ENCODE measurements at places on chromosomes 12 and 14.

GRCh38 chr14:100800041-100800440 lies 25.9 kb upstream of the MEG3 start:
- no peak for DNase-seq

DNA sequence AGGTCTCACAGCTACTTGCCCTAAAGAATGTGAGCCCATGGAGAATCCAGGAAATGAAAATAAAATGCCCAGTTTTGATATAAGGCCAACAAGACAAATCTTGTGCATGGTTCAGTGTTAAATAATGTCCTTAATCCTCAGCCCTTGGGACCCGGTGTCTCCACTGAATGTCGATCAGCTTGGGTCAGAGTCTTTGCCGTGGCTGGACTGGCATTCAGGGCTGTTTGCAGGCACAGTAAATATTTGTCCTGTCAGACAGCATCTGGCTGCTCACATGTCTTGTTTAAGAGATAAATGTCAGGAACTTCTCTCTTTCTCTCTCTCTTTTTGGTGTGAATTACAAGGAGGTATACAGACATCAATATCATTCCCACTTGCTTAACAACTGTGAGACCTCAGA lies 452.5 kb downstream of the FUT8 start:
- no peak for DNase-seq

GRCh38 chr14:66254038-66254437 lies 232.1 kb upstream of the CCDC196 start:
- no peak for DNase-seq

GRCh38 chr14:50044042-50044651 lies 72.2 kb downstream of the VCPKMT start:
- DNase-seq, result no peak

- DNase-seq, result no peak
These were observed 4.2 kb downstream of the ARHGAP9 start for GRCh38 chr12:57475271-57476161.

DNA sequence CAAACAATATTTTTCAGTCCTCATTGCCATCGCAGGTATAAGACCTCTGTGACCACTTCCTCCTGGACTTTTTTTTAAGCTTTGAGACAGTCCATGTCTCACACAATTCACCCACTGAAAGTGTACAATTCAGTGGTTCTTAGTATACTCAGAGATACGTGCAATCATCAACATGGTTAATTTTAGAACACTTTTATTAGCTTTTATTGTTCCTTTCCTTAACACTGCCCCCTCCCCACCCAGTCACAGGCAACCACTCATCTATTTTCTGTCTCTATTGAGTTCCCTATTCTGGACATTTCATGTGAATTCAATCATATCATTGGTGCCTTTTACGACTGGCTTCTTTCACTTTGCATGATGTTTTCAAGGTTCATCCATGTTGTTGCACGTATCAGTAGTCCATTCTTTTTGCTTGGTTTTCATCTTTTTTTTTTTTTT lies 16.2 kb downstream of the NCKAP5L start:
- no peak for DNase-seq

GRCh38 chr12:9897535-9897934 lies 16.2 kb downstream of the KLRF2 start:
- no peak for DNase-seq

GRCh38 chr14:46147024-46147423 lies 504.6 kb downstream of the RPL10L start:
- no peak for DNase-seq

DNA sequence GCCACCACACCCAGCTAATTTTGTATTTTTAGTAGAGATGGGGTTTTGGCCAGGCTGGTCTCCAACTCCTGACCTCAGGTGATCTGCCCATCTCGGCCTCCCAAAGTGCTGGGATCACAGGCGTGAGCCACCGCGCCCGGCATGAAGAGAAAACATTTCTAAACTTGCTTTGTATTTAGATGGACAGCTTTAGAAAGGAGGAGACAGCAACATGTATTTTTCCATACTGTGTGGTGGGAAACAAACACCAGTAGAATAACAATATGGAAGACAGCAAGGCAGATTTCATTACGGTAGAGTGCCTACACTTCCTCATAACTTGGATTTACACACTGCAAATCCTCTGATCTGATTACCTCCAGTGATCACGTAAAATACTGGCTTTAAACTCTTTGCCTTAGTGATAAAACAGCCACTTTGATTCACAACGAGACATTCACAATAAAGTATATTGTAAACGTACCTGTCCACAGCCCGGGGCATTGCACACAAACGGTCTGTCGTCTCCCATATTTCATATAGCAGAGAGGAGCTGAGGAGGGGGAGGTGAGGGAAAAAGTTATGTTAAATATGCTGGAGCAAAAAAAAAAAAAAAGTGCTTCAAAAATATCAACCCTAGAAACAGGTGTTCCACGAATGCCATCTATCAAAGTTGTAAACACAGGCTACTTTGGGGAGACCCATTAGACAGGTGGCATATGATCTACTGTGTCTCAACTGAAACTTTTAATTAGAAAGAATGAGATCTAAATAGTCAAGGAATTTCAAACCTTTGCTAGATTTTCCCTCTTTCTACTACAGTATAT lies 25.5 kb downstream of the ATF7 start:
- no peak for DNase-seq

- no peak for DNase-seq
These were observed 85.1 kb downstream of the DIP2B start for GRCh38 chr12:50589650-50590435.

DNA sequence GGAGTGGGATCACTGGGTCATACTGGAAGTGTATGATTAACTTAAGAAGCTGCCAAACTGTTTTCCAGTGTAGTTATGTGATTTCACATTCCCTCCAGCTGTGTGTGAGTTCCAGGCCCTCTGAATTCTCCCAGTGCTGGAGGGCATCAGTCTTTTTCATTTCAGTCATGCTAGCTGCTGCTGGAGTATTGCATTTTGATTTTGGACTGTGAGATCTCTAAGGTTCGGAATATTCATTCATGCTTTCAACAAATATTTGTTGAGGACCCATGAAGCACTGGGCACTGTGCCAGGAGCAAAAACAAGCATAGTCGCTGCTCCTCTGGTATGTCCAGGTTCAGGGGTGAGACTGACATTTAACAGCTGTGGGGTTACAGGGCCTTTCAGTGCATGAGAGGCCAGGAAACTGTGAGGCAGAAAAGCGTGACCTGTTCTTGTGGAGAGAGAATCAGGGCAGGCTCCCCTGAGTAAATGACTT lies 133.2 kb downstream of the SCARB1 start:
- DNase-seq, result no peak

GRCh38 chr14:34722723-34723545 lies 8.5 kb upstream of the CFL2 start:
- DNase-seq, result no peak

- DNase-seq, result no peak
These were observed 390.7 kb downstream of the SYT1 start for GRCh38 chr12:79255288-79255687.

DNA sequence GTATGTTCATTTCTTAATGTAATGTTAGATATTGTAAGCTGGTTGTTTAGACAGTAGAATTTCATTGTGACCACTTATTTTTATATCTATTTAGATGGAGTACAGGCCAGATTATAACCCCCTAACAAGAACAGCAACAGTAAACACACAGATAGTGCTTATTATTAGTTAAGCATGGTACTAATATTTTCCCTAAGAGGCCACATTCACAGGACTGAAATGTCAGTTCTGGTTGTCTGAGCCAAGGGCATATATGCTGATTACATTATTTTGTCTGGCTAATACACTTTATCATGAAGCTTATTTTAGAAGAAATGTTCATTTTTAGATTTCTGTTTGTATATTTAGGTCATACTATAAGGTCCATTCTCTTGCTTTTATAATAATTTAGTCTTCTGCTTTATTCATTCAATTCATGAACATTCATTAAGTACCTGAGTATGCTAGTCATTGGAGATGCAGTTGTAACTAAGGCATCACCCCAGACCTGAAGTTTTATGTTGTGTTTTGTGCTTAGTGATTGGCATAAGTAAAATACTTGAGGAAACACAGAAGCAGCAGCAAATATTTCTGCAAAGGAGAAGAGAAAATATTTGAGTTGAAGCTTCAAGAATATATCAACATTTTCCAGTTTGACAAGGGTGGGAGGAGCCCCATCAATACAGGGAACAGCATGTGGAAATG lies 413.7 kb downstream of the RAD51B start:
- DNase-seq, result no peak

DNA sequence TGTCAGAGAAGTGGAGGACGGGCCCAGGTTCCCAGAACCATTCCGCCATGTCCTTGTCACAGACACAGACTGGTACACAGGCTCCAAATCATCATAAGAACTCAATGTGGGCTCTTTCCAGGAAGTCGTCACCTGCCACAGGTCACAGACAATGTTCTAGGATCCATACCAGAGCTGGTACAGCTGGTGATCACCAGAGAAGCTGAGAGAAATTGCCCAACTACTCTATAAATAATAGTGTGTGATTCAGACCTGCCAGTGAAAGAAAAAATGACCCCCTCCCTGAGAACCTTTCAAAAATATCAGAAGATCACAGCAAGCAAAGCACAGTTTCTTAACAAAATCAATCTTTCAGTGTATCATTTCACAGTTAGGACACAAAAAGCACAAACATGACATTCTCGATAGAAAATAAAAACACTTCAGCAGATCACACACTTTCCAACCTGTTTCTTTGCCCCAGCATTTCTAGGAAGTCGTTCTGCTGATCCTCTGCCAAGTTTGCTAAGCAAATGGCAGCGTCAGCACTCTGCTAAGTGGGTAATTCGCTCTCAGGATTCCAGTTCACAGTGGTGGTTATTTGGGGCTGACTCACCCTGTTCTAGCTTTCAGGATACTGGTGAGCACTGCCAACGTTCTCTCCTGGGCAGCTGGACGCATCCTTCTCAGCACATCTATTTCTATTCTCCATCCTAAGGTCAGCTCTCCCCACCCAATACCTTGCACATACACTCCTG lies 223.3 kb upstream of the SFSWAP start:
- no peak for DNase-seq

DNA sequence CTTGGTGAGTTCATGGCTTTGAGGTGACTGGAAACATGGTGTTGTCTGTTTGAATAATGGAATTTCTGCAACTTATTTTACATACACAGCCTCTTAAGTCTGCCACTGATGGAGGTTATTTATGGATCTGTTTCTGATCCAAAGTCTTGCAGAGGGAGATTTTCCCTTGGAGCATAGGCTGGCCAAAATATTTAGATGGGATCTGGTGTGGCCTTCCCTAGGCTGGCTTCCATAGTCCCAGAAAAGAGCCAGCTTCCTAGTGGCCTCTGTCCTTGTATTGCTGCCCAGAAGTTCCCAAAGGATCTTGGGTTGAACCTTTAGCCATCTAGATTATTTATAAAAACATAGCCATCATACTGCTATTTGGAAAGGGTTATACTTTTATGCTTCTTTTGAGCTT lies 491.1 kb upstream of the RGS6 start:
- DNase-seq, result no peak

- DNase-seq, result peak; percentile 39
These were observed 37.5 kb downstream of the CHST11 start for GRCh38 chr12:104494137-104494792.

DNA sequence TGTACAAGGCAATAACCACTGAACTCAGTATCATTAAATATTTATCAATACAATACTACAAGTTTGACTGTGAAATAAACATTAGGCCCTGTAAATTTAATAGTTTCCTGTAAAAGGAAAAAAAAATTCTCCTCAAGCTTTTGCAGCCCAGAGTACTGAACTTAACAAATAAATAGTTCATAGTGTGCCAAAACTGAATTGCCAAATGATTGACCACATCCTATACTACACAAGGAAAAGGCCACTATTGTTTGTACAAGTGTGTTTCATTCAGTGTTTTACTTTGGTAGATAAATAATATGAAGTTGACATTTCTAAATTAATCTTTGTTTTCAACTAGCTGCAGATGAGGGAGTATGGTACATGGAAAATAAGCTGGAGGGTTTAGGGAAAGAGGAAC lies 379.6 kb downstream of the FLRT2 start:
- DNase-seq, result no peak

- DNase-seq, result no peak
These were observed 8.5 kb downstream of the BORCS5 start for GRCh38 chr12:12365446-12365802.

DNA sequence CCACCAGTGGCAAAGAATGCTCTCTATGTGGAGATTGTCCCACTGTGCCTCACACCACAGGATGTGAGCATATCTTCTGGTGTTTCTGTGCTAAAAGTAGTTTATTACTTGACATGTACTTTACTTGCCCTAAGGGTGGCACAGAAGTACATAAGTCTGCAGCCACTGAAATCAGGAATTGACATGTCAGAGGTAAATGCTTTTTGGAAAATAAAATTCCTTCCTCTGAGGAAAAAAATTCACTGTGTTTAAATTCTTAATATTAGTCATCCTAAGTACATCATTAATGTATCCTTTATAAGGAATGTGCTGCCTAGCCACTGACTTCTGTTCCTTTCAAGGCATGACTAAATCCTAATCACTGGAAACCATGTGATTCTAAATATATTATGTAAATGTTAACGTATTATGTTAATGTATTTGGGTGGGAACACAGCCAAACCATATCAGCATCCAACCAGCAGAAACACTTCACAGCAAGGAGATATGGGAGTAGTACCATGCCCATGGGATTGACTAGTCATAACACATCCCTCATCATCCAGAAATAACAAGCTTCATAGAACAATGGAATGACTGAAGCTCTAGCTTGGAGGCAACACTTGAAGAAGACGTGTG lies 239.7 kb upstream of the PPFIA2 start:
- DNase-seq, result no peak

DNA sequence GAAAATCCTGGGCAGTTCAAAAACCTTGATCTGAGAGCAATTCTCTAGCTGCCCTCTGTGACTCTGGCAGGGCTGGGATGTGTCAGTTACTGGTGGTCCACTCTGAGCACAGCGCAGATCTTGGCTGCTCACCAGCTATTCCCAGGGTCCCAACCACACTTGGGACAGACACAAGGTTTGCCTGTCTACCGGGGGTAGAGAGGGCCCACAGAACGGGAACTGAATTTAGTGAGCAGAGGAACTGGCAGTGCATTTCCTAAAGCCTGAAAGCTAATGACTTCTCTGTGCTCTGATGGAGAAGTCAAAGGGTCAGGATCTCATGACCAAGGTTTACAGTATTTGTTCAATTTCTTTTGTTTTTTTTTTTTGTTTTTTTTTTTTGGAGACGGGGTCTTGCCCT lies 2.6 kb downstream of the PDE6H start:
- no peak for DNase-seq

GRCh38 chr12:8922544-8922943 lies 8.2 kb downstream of the PHC1 start:
- DNase-seq, result no peak

- DNase-seq, result no peak
These were observed 732 bp upstream of the ARF3 start for GRCh38 chr12:48958049-48958388.

DNA sequence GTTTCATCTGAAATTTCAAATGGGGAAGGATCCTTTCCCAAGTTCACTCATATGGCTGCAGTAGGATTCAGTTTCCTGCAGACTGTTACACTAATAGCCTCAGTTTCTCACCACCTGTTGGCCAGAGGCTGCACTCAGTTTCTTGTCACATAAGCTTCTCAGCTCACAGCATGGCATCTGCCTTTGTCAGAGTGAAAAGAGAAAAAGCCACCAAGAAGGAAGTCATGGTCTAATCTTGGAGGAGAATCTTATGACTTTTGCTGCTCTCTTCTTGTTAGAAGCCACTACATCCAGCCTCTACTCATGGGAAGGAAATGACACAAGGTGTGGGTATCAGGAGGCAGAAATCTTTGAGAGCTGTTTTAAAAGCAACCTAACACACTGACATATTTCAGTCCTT lies 39.4 kb upstream of the BTG1 start:
- DNase-seq, result no peak

- no peak for DNase-seq
These were observed 7.8 kb upstream of the KRT72 start for GRCh38 chr12:52608826-52609630.

All from stimulated activated CD4-positive, alpha-beta T cell treated with anti-CD3 and anti-CD28 coated beads, Interleukin-1b, Interleukin-23, amount 100 ng/mL, for 1 hour (primary cell).